ENCODE measurements at places on chromosomes 7 and 10.

DNA sequence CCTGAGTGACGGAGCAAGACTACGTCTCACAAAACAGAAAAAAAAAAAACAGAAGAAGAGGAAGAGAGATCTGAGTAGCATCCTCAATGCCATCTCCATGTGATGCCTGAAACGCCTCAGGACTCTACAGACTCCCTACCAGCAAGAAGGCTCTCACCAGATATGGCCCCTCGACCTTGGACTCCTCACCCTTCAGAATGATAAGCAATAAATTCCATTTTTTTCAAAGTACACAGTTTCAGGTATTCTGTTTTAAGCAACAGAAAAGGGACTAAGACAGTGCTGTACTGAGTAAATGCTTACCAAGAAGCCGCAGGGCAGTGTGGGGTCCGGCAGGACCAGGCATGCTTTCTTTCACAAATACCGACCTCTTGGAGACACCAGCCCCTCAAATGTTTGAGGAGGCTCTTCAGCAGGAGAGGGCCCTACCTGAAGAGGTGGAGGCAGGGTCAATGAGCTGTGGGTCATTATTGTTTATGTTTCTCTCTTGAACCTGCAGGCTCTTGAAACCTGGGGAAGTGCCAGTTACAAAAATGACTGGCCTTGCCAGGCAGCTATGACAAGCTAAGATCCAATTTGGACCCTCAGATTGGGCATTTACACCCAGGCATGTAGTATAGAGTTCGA is 204.1 kb upstream of the LYZL1 start:
- no peak for DNase-seq

DNA sequence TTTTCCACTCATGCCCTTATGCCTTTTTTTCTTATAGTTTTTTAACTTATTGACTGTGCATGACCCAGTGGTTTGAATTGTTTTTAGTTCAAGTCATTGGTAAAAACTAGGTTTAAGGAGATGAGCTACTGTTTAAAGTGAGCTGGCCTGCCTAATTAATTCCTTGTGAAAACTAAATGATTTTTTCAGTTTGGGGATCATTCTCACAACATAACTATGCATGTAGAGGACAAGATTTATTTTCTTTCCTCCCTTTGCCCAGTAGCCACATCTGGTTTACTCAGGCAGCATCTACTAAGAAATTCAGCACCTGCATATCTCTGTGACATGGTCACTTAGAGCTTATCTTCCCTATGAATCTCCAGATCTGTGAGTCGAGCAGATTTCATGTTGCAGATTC is 1.7 kb downstream of the ADO start:
- no peak for DNase-seq

DNA sequence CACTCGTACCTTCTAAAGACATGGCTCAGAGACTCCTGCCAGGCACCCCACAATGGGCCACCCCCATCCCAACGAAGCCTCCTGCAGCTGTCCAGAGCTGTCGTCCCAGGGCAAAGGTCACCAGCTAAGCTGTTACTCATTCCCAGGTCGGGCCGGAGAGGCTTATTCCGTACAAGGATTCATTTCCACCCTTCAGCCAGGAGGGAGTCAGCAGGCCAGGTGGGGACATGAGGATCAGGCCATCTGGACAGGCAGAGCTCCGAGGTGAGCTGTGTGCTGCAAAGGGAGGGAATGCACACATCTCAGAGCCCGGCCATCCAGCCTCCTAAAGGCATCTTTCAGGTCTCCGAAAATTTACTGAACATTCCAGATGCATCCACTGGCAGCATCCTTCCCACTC is 63.9 kb upstream of the NANOS1 start:
- DNase-seq: no peak

GRCh38 chr7:66557214-66558200 is 71.2 kb upstream of the KCTD7 start:
- DNase-seq: peak; percentile 36

- DNase-seq: no peak
These were observed 235.4 kb downstream of the RPS24 start for GRCh38 chr10:78269060-78269459.

DNA sequence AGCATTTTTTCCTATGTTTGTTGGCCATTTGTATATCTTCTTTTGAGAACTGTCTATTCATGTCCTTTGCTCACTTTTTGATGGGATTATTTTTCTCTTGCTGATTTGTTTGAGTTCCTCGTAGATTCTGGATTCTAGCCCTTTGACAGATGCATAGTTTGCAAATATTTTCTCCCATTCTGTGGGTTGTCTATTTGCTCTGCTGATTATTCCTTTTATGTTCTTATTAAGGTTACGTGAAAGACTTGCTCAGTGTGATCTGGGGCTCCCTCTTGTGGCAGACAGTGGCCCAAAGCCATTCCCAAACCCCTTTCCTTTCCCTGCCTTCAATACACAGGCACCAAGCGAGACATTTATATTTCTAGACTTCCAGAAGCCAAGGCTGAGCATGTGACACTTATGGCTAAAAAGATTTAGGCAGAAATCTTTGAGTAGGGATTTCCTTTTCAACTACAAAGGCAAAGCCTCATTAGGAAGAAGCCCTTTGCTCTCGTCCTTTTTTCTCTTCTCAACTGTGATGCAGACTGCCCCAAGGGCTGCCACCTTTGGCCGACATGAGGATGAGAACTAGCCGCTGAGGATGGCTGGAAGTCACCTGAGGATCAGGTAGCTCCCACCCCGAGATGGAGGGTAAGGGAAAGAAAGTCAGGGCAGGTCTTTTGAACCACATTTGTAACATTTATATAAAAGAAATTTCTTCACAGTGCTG is 23.6 kb downstream of the ST8SIA6 start:
- DNase-seq: no peak
